Fibroblast of villous mesenchyme (primary cell): ENCODE measurements at places on chromosomes 16 and 17.

GRCh38 chr17:34306466-34306865, 12.8 kb upstream of the CCL8 start:
- peak; percentile 57 for DNase-seq

GRCh38 chr16:76346210-76346609, 69.0 kb downstream of the CNTNAP4 start:
- no peak for DNase-seq

GRCh38 chr17:35243561-35244340, 879 bp downstream of the SLFN5 start:
- peak; percentile 88 for DNase-seq

DNA sequence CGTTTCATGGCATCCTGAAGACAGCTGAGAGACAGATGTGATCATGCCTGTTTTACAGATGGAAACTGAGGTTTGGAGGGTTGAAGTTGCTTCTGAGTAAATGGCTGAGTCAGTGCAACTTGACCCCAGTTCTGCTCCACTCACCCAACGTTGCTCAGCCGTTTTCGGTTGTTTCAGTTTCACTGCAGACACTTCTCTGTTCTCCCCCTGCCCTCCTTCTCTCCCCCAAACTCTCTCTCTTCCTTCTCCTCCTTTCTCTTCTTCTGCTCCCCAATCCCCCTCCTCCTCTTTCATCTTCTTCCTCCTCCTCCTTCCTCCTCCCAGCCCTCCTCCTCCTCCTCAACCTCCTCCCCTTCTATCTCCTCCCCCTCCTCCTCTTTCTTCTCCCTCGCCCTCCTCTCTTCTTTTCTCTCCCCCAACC, 9.4 kb upstream of the CEP20 start:
- peak; percentile 38 for DNase-seq

GRCh38 chr17:9729034-9729650, 62.2 kb downstream of the DHRS7C start:
- peak; percentile 58 for DNase-seq

DNA sequence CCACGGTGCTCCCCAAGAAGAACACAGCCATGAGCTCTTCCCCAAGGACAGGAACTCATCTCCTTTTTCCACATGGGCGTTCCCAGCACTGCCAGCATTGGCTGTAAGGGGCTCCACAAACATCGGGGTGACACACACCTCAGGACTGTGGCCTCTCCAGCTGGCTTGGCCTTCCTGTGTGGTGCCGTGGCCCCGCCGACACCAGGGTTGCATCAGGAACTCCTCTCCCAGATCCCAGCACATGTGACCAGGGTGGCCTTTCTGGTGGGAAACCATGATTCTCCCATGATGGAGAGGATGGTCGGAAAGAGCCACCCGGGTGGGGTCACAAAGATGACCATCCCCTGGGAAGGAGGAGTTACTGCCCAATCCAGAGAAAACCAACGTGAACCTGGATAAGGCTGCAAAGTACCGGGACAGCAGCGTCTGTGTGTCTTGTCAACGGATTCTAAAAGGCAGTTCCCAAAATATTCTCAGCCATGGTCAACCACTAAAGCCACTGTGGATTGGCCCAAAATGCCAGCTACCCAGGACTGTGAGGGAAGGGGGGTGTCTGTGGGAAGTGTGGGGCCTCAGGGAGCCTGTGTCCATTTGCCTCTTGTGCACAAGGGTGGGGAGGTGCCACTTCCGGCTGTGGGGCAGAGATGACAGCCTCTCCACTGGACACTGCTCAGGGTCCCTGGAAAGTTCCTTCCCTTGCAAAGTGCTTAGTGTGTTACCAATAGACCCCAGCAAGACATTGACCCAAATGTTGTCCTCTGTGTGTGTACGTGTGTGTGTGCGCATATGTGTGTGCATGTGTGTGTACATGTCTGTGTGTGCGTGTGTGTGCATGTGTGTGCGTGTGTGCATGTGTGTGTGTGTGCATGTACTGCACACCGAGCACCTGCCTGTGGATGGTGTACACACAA, 78.0 kb upstream of the CBX4 start:
- no peak for DNase-seq
